Head of caudate nucleus (tissue), 42 donors: ENCODE measurements at places on chromosomes 3 and 15.

DNA sequence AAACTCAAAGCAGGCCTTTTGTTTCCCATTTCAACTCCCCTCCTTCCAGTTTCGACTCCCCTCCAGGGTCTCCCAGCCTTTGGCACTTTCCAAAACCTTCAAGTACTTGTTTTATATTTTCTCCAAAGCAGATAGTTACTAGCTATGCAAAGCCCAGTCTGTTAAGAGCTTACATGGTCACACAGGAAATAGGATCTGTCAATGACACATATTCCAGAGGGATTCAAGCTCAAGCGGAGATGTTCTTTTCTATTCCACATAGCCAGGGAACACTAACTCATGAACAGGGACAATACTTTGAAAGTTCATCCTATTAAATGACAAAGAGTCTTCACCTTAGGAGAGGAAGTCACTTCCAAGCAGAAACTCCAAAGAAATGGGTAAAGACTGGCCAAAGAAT lies 18.6 kb downstream of the SUCLG2 start:
- no peak for DNase-seq

DNA sequence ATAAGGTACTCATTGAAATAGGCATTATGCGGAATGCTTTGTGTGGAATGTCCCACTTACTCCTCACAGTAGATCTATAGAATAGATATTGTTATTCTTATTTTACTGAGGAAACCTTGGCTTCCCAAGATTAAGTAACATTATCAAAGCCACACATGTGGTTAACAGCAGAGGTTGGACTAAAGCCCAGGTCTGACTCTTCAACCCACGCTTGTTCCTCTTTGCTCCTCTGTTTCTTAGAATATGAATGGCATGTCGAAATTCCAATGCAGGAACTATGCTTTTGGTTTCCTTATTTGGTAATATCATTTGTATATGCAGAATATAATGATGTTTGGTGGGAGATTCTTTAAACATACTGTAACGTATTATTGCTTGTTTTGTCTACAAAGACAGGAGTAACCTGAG lies 818.8 kb upstream of the LMCD1 start:
- no peak for DNase-seq

- DNase-seq: peak; percentile 16
These were observed 794 bp downstream of the LRIG1 start for GRCh38 chr3:66499881-66500575.

- peak; percentile 56 for DNase-seq
These were observed 64.4 kb downstream of the FRMD4B start for GRCh38 chr3:69321301-69322157.

- no peak for DNase-seq
These were observed 324.1 kb downstream of the SQOR start for GRCh38 chr15:45958924-45959323.

GRCh38 chr3:37326801-37327200 lies 152.4 kb upstream of the LRRFIP2 start:
- no peak for DNase-seq

- no peak for DNase-seq
These were observed 138.8 kb downstream of the SMAD6 start for GRCh38 chr15:66840615-66841390.

DNA sequence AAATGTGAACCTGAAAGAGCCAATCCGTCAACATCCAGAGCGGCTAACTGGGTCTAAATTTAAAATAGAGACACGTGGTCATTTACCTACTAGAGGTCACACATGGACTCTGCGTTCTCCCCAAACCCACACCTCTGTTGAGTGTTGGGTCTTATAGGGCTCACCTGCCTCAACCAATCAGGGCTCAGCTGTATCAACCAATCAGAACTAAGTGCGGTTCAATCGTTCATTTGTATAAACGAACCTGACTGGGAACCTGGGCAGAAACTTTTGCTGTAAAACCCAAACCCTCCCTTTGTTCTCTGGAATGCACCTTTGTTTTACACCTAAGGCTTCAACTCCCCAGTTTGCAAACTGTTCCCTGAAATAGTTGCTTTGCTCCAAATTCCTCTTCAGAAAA lies 8.9 kb downstream of the DNAAF4 start:
- no peak for DNase-seq

DNA sequence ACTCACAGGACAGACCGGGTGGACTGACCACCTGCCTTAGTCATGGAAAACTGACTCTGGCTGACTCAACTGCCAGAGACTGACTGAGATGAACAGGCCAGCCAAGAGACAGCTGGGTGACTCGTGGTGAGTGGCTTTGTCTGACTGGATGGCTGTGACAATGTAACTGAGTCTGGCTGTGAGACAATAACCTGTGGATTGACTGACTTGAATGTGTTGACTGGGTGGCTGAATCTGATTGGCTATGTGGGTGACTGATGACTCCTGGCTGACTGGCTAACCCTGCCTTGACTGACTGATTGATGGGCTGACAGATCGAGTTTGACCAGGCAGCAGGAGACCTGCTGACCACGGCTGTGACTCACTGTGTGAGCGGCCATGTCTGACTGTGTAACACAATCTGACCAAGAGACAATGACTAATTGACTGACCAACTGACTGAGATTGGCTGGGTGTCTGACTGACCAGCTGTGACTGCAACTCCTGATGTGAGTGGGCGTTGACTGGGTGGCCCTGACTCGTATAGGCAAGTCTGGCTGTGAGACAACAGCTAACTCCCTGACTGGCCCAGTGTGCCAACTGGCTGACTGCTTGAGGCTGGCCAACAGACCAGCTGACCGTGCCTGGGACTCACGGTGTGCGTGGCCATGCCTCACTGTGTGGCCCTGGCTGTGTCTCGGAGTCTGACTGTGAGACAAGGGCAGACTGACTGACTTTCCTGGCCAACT lies 509.1 kb downstream of the SHQ1 start:
- DNase-seq: peak; percentile 43

GRCh38 chr3:39275052-39275451 lies 4.8 kb downstream of the CX3CR1 start:
- no peak for DNase-seq

GRCh38 chr15:69941301-69941605 lies 156.5 kb downstream of the TLE3 start:
- no peak for DNase-seq

DNA sequence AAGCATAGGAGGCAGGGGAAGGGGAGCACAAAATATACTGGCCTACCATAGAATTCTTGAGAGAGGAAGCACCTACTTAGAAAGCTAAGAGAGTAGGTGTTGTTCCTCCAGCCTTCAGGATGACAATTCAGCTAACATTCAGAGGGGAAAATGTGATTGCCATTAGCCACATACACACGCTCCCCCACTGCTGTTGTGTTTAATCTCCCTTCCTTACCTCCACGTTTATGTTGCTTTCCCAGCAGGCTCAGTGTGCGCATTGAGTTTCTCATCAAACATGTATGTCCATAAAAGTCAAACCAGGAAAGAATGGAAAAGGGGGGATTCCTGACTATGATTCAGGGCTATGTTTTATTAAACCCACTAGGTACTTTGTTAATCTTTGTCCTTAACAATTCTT lies 145.2 kb upstream of the CHRM5 start:
- DNase-seq: no peak

DNA sequence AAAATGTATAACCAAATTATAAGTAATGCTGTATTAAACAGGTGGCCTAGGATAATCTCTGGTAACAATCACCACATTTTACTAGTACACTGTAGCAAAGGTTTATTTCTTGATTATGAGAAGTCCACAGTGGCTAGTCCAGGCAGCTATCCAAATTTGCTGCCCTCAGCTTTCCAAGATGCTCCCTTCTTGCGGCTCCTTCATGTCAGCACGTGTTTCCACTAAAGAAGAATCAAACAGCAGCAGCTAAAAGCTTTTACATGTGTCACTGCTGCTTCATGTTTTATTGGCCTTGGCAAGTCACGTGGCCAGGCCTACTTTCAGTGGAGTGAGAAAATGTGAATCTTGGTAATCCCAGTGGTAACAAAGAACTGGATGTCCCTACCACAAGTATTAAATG lies 5.6 kb upstream of the RBMS3 start:
- DNase-seq: no peak

GRCh38 chr15:92770641-92771040 lies 115.1 kb upstream of the FAM174B start:
- no peak for DNase-seq

GRCh38 chr3:47954567-47954966 lies 61.6 kb downstream of the MAP4 start:
- DNase-seq: no peak

DNA sequence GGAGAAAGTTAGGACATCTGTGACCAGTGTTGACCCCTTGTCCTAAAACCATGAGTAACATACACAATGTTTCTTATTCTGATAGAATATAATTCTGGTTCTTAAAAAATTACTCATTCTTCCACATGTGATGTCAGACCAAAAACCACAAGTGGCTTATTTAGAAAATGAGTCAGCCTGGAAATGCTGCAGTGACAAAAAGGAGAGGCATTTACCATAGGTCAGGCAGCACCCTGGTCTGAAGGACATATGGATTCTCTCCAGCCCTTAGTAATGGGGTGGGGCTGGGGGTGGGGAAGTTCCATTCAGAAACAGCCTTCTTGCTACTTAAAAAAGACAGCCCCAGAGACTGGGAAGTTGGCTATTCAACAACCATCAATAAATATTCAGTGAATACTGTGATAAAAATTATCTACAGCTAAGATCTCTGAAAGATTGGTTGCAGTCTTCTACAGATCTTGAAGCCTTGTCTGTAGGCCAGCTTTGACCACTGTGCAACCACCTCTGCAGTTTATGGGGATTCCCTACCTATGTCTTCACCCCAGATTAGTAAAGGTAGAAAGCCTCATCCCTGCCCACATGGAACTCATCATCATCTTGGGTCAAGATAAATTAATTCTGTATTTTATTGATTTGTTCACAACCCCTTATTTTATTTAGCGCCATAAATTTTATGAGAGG lies 34.9 kb upstream of the TIMP4 start:
- DNase-seq: no peak

DNA sequence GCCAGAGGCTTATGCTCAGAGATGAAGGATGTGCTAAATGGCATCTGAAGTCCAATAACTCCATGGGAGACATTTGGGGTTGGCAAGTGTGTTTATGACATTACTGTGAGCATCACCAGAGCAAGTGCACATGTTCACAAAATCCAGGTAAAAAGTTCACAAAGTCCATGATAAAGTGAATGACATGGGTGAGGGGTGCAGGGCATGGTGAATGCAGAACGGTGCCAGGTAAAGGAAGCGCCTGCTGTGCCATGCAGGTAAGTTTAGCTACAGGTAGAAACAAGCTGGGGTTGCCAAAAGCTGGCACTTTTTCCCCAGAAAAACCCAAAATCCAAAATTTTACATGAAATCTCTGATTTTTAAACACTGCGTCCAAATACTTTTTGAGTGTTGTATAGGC lies 268.2 kb downstream of the ABHD5 start:
- DNase-seq: no peak

- no peak for DNase-seq
These were observed 92.9 kb downstream of the WDR76 start for GRCh38 chr15:43919540-43920253.

- DNase-seq: no peak
These were observed 109.4 kb upstream of the MBNL1 start for GRCh38 chr3:152159328-152159727.

- peak; percentile 45 for DNase-seq
These were observed 40.1 kb upstream of the EPHB1 start for GRCh38 chr3:134754768-134755559.

GRCh38 chr3:51802106-51802703 lies 23.2 kb upstream of the IQCF6 start:
- no peak for DNase-seq

DNA sequence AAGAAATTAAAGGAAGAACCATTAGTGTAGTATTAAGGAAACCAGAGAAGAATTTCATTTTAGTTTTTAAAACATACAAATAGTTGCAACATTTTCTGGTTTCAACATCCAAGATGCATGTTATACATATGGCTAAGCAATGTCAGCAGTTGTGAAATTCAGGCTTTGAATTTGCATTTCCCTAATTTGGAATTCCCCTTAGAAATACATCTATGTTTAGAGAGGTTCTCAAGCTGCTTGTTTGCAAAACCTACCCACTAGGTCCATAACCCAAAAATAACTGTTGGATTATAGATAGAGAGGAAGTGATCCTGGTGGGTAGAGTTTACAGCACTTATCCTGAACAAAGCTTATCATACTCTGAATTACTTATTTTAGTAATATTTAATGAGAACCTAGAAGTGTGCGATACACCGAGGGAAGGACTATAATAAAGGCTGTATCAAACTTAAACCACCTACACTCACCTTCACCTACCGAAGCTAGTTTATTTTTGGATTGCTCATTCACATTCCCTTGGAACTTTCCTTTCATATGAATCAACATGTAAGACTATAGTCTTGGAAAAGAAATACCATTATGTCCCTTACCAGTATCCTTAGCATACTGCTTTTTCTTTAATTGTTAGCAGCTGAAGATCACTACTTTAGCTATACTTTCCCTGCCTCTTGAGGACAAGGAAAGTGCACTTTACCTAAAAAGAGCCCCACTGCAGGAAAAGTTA lies 60.6 kb downstream of the CHAC1 start:
- no peak for DNase-seq

DNA sequence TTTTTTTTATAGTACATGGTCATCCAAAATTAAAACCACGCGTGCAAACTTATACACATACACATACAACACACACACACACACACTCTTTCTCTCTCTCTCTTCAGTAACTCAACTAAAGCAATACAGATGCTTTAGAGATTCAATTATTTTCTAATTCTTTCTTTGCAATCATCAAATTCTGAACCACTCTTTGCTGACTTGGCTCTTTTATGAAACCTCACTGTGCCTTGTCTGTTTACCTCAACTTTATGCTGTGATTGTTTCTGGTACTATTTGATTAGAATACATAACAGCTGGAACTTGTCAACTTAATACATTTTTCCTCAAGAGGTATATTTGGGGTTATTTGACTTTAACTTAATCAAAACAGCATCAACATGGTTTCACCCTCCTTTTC lies 1309.7 kb downstream of the ROBO2 start:
- no peak for DNase-seq

DNA sequence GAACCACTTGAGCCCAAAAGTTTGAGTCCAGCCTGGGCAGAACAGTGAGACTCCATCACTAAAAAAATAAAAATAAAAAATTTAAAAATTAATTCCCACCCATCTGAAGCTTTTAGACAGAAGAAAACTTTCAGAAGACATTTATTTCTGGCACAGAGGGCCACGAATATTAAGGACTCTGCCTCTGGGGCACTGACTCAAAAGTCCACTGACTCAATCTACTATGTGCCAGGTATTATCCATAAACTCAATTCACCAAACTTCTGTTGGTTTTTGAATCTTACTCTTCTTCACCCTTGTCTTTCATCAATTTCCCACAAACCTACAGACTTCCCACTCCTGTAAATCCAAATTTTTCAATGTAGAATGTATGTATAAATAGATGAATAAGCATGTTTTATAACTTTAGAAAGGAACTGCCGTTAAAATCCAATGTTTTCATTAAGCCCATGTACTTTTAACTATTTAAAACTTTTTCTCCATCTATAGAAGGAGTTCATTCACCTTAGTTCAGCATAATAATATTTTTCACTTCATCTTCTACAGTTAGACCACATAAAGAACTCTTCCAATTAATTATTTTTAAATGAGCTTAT lies 19.9 kb downstream of the ATP13A3 start:
- no peak for DNase-seq
